ENCODE measurements at places on chromosomes 11 and 22. TPM values are rescaled to one million over a fixed set of nuclear protein-coding genes. Genes with fewer than 3 reads are reported as not detected.

DNA sequence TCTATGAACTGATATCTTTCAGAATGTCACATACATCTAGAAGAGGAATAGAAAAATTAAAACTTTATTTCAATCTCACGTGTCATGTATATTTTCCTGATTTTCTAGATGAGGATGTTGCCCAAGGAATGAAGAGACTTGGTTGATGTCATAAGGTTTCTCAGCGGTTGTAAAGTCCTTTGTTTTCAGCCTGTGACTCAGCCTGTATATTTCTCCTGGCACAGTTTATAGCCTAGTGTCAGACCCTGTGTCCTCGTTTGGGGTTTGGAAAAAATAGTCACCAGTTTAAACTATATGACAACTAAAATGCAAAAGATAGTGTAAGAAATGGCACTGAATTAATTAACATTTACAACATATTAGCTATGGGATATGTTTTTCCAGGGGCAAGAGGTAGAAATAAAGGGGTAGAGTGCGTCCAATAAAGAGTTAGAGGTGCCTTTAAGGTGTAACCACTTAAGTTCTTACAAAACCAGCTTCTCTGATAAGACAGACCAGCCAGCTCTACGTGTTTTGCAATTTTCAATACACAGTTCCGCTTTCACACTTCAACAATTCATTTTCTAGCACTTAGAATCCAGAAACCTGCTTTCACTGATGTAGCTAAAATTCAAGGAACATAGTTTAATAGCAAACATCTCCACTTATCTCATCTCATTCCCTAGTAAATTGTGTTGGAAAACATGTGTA is 1432.6 kb upstream of the TENM4 start:
- DNase-seq, result no peak

DNA sequence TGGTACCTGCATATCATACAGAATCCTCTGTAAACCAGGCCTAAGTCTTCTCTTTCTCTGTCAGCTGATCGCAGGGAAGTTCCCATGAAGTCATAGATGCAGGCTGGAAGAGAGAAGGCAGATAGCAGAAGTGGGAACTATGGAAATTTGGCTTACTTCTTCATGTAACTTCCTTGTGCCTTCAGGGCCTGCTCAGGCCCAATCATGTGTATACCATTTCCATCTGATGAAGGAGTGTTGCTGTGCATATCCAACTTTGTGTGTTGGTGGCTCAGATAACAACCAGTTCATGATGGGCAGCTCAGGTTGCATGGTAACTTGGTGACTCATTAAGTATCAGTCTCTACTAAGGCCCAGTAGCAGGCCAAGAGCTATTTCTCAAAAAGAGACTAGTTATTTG is 53.1 kb upstream of the CEP295 start:
- DNase-seq, result no peak

- no peak for DNase-seq
Measured at GRCh38 chr11:73755670-73756069, 5.2 kb downstream of the RAB6A start.

The KMT5B gene
- 28.8 TPM for total RNA-seq

GRCh38 chr11:128728767-128729587 is 35.1 kb downstream of the FLI1 start:
- DNase-seq, result no peak

- DNase-seq, result no peak
Measured at GRCh38 chr22:16810188-16810802, 14.9 kb downstream of the XKR3 start.

The ELFN2 gene
- 0.05 TPM for total RNA-seq

DNA sequence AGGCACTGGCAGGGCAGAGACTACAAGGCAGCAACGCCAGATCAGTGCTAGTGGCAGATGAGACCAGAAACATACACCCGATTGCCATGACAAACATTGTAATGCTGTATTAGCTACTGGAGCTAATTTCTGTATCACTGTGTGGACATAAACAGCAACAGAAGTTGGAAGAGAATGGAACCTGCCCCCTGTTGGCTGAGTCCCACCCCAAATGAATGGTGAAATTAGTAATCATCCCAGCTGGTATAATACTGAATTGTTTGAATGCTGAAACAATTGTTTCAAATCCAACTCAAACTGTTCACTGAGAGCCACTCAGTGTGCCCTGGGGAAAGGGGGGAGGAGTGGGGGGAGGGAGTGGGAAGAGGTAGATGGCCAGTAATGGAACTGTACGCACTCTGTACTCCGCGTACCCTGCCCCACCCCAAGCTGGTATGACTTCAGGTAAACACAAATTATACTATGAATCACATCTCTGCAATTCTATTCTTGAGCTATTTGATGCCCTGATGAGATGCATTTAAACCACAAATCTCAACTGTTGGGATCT is 11.2 kb upstream of the BIRC3 start:
- no peak for DNase-seq

The FAM180B gene
- not detected for total RNA-seq

- no peak for DNase-seq
Measured at GRCh38 chr22:49712195-49712791, 115.4 kb downstream of the BRD1 start.

- no peak for DNase-seq
Measured at GRCh38 chr11:73693899-73694525, 47.6 kb downstream of the PLEKHB1 start.

- no peak for DNase-seq
Measured at GRCh38 chr11:35150454-35150853, 11.5 kb downstream of the CD44 start.

DNA sequence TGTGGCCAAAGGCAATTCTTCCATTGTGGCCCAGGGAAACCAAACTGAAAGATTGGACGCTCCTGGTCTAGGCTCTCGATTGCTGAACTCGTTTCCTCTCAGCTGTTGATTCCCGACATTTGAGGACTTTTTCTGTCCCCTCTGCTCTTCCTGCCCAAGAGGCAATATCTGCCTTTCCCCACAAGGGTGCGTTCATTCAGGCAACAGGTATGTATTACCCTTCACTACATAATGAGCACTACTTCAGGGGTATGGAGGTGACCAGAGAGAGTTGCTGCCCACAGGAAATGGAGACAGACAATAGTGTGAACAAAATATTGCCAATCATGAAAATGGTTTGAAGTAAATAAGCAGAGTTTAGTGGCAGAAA is 8.2 kb downstream of the PTH start:
- DNase-seq, result no peak

DNA sequence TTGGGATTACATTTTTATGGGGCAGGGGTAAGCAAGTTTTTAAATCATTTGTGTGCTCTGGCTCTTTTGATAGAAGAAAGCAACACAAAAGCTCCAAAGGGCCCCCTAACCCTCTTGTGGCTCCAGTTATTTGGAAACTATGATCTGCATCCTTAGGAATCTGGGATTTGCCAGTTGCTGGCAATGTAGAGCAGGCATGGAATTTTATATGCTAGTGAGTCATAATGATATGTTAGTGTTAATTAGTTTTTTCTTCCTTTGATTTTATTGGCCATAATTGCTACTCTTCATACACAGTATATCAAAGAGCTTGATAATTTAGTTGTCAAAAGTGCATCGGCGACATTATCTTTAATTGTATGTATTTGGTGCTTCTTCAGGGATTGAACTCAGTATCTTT is 10.1 kb downstream of the RAG1 start:
- DNase-seq, result no peak

DNA sequence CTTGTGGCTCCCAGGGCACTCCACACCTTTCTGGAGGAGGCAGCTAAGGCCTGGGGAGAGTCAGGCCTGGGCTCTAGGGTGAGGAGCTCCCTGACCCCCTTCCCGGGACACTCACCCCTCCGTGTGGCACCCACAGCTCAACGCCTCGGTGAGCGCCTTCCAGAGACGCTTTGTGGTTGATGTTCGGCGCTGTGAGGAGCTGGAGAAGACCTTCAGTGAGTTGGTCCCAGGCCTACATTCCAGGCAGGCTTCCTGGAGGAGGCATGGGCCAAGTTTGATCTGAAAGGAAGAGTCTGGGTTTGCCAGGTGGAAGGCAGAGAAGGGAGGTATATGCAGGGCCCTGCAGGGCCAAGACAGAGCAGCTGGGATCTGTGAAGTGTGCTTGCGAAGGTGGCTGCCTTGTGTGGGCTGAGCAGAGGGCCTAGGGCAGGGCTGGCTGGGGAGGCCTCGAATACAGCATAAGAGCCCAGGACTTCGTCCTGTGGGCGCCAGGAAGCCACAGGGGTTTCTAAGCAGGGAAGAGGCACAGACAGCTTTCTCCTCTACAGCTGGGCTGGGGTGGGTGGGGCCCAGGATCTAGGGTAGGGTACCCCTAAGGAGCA is 2.9 kb downstream of the TCIRG1 start:
- DNase-seq, result no peak

The NXPE4 gene
- not detected for total RNA-seq

DNA sequence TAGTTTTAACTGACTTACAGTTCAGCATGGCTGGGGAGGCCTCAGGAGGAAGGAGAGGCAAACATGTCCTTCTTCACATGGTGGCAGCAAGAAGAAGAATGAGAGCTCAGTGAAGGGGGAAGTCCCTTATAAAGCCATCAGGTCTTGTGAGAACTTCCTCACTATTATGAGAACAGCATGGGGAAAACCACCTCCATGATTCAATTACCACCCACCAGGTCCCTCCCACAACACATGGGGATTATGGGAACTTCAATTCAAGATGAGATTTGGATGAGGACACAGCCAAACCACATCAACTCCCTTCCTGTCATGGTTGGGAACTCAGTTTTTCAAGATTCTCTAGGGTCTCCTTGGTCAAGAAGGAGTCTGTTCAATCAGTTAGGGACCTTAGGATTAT is 432.9 kb upstream of the CNTN5 start:
- no peak for DNase-seq

GRCh38 chr11:114880442-114880841 is 202.1 kb downstream of the NXPE2 start:
- DNase-seq, result no peak

- DNase-seq, result no peak
Measured at GRCh38 chr22:47053013-47053725, 290.7 kb downstream of the TBC1D22A start.

The TUB gene
- total RNA-seq, result 13.1 TPM

GRCh38 chr11:10414181-10414580 is 40.9 kb upstream of the AMPD3 start:
- DNase-seq, result no peak

DNA sequence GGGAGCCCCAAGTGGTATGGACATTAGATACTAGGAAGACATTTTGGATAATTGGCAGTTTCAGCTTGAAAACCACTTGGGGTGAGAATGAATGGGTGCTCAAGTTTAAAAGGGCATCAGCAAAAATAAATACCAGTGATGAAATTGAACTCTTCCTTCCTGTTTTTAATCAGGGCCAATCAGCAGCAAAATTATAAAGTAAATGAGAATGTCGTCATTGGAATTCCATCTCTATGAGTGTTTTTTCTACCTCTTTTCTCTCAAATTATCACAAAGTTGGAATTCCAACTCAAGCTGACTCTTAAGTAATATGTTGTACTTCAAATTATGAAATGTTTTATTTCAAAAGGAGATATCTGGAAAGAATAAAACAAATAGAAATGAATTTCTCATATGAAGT is 730.6 kb downstream of the METTL15 start:
- DNase-seq, result no peak

DNA sequence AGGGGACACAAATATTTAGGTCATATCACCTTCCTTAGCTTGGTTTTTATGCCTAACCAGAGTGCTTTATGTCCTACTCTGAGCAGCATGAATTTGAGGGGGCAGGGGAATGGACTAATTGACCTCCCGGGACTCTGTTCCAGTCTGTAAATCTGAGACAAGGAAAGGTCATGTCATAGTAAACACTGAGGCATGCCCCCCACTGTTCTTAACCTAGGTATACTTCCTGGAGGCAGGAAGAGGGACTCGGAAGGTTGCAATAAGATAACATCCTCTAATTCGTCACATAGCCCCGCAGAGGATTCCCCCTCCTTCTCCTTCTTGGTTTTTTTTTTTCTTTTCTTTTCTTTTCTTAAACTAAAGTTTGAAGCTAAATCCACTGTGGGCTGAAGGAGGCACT is 540.3 kb upstream of the CADM1 start:
- no peak for DNase-seq

DNA sequence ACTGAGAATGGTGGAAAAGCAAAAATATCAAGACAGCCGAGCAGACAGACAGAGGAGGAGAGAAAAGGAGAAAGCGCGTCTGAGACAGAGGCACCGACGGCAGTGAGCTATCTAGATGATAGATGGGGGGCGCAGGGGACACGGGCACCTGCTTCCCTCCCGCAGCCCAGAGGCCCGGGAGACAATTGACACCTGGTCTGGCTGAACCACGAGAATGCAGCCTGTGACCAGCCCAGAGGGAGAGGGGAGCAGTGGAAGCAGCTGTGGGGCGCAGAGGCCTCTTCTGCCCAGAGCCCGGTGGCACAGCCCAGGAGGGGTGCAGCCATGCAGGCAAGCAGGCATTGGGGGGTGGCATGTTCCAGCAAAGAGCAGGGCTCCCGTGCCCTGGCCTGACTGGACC is 48.2 kb downstream of the ELFN2 start:
- no peak for DNase-seq

GRCh38 chr11:131924001-131924400 is 553.6 kb downstream of the NTM start:
- no peak for DNase-seq

DNA sequence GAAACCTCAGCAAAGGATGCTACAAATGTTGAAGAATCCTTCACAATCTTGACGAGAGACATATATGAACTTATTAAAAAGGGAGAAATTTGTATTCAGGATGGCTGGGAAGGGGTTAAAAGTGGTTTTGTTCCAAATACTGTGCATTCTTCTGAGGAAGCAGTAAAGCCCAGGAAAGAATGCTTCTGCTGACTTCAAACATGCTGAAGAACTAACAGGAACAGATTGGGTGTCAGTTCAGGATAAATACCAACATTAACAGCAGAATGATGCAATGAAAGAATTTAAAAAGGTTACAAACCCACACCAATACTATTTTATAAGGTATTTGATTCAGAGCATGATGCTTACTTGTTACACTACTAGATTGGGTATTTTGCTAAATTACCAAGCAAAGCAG is 33.9 kb downstream of the RAB39A start:
- no peak for DNase-seq

The SCGB1C1 gene
- not detected for total RNA-seq

The PRG3 gene
- total RNA-seq, result not detected

GRCh38 chr11:67179892-67180490 is 60.9 kb downstream of the KDM2A start:
- no peak for DNase-seq
